ENCODE measurements at places on chromosomes 12 and 14.

GRCh38 chr12:50458606-50459005 lies 46.2 kb upstream of the DIP2B start:
- DNase-seq, result no peak

DNA sequence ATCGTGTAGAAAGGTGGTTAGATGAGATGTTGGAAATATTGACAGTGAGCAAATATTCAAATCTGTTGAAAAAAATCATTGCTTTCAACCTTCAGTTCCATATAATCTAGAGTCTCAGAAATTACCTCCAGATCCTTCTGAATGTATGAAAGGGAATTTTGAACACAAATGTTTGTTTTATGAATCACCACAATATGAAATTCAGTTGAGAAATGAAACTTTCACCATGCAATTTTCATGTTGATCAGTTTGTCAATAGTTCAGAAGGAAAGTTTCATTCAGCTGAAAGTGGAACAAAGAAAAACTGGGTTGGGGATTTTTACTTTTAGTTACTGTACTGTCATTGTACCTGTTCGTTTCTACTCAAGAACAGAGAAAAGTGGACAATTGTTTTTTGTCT lies 953.6 kb downstream of the SLC6A15 start:
- no peak for DNase-seq

- no peak for DNase-seq
Observed at GRCh38 chr14:61417883-61418455, 96.6 kb downstream of the PRKCH start.

DNA sequence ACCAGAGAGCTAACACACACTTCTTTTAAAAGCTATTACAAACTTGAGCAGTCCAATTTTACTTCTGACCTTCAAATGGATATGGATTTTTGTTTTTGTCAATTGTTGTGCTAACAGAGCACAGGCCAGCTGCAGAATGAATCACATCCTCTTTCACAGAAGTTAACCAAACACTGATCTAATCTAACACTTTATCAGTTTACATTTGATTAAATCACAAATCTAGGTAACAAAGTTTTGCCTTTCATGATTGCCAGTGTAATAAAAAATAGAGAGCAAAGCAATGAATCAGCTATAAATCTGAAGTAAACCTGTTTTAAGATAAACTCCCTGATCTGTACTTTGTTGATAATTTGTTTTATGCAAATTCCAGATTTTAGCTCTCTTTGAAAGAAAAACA lies 273.1 kb upstream of the RGS6 start:
- no peak for DNase-seq

DNA sequence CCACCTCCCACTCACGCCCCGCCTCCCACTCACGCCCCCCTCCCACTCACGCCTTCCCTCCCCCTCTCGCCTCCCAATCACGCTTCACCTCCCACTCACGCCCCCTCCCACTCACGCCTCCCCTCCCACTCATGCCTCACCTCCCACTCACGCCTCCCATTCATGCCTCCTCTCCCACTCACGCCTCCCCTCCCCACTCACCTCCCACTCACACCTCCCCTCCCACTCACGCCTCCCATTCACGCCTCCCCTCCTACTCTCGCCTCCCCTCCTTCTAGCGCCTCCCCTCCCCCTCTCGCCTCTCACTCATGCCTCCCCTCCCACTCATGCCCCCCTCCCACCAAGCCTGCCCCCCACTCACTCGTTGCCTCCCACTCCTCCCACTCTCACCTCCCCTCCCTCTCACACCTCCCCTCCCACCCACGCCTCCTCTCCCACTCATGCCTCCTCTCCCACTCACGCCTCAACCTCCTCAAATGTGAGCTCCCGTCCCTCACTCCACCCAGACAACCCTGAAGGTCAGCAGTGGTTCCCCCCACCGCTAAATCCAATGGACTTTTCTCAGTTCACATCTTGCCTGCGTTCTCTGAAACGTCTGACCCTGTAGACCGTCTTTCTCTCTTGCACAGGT lies 39.8 kb downstream of the TMEM63C start:
- no peak for DNase-seq

DNA sequence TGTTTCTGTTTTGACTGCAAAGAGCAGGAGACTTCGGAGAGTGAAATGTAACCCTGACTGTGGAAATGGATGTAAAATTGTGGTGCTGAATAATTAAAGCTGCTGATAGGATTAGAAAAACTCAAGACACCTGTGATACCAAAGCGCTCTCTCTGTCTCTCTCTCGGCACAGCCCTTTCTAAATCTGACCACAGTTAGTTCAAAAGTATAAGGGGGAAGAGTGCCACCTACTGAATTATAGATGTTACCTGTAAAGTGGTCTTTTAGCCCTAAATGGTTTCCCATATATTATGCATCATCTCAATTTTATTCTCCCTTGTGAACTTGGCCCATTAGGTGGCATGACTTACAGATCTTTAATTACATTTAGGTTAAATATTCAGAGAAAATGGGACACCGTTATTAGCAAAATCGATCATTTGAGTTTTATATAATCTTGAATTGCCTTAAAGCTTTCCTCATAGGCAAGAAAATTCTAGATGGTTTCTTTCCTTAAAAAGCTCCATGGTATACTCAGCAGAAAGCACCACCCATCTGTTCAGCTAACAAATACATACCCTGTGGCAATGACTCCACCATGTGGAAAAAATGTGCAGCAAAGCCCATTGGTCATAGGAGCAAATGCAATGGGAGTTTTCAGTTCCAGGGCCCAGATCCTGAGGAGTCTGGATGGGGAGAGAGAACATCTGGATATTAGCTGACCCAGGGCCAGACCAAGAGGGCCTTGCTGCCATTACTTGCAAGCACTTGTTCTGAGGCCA lies 18.1 kb downstream of the RFC5 start:
- no peak for DNase-seq

GRCh38 chr14:70812124-70812818 lies 3.0 kb upstream of the MAP3K9 start:
- DNase-seq, result no peak

- DNase-seq, result no peak
Observed at GRCh38 chr12:24470050-24470449, 478.9 kb downstream of the BCAT1 start.

GRCh38 chr12:9961106-9961505 lies 10.1 kb upstream of the CLEC12A start:
- no peak for DNase-seq

DNA sequence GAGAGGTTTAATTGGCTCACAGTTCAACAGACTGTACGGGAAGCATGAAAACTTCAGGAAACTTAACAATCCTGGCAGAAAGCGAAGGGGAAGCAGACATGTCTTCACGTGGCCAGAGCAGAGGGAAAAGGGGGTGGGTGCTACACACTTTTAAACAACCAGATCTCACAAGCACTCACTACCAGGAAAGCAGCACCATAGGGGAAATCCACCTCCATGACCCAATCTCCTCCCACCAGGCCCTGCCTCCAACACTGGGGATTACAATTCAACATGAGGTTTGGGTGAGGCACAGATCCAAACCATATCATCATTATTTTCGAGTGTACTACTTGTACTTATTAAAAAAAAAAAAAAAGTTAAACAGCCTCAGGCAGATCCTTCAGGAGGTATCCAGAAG lies 29.9 kb downstream of the RXYLT1 start:
- DNase-seq, result no peak

GRCh38 chr12:106815741-106816140 lies 41.3 kb downstream of the RIC8B start:
- no peak for DNase-seq

GRCh38 chr14:63638493-63638892 lies 3.2 kb downstream of the WDR89 start:
- no peak for DNase-seq
